GM23248 (cell line): ENCODE measurements at places on chromosomes 13 and 19.
A peak's percentile ranks its signal among the peaks of the same experiment; 100 is the strongest.

- DNase-seq = no peak
Measured at GRCh38 chr13:103703246-103703645, 637.0 kb upstream of the SLC10A2 start.

GRCh38 chr13:103101901-103102300 is 35.7 kb upstream of the SLC10A2 start:
- no peak for DNase-seq

DNA sequence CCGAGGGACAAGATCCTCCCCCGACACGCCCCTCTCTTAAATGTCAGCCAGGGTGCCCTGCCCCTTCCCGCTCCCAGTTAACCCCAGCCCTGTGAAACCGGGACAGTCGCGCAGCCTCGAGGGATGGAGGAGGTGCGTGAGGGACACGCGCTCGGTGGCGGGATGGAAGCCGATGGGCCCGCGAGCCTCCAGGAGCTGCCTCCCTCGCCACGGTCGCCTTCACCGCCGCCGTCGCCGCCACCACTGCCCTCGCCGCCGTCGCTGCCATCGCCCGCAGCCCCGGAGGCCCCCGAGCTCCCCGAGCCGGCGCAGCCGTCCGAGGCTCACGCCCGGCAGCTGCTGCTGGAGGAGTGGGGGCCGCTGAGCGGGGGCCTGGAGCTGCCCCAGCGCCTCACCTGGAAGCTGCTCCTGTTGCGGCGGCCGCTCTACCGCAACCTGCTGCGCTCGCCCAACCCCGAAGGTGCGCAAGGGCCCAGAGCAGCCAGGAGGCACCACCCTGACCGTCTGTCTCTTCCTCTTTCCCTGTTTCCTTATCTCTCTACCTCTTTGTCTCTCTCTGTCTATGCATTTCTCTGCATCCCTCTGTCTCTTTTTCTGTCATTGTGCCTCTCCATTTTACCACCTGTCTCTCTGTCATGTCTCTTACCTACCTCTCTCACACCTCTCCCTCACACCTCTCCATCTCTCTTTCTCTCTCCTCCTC is at the start of gene NCCRP1:
NCCRP1 (plus strand) TSS at position 105 of the 703 bp plus-strand sequence; CDS start at position 124, 19 bp downstream.
- no peak for DNase-seq

GRCh38 chr19:44657211-44657921 is 13.7 kb downstream of the PVR start:
- DNase-seq = peak; percentile 70

- no peak for DNase-seq
Measured at GRCh38 chr13:105602956-105603670, 932.3 kb downstream of the EFNB2 start.

DNA sequence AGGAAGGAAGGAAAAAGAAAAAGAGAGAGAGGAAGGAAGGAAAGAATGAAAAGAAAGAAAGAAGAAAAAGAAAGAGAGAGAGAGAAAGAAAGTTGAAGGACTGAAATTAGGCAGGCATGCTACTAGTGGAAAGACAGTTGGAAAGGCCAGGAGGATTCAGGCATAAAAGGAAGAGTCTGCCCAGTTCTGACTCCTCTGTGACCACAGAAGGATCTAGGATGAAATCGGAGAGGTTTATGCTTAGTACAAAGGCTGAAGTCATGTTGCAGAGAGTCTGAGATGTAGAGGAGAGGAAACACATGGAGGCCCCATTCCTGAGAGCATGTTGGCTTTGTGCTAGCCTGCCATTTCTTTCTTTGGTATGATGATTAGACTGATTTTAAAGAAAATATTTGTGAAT is 246.5 kb upstream of the ARGLU1 start:
- DNase-seq = no peak

DNA sequence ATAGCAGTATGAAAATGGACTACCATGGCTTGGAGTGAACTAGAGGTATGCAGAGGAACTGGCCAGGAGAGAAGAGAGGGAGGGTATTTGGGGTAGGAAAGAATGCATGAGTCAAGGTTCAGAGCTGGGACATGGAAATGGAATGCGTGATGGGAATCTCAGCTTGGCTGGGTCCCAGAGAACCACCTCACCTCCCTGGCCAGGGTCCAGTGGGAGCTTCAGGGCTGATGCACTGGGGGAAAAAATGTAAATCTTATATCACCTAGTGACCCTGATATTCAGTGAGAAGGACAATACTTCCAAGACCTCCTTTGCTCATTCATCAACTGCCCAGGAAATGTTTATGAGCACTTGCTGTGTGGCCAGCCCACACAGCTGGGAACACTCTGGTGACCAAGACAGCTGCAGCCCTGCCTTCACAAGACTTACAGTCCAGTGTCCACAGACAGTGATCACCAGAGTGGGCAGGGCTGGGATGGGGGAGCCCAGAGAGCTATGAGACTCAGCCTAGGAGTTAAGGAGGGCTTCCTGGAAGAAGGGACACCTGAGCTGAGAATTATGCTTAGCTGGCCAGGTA is 12.8 kb downstream of the IGSF23 start:
- peak; percentile 96 for DNase-seq

GRCh38 chr19:31301306-31301980 is 47.8 kb downstream of the TSHZ3 start:
- DNase-seq = no peak

DNA sequence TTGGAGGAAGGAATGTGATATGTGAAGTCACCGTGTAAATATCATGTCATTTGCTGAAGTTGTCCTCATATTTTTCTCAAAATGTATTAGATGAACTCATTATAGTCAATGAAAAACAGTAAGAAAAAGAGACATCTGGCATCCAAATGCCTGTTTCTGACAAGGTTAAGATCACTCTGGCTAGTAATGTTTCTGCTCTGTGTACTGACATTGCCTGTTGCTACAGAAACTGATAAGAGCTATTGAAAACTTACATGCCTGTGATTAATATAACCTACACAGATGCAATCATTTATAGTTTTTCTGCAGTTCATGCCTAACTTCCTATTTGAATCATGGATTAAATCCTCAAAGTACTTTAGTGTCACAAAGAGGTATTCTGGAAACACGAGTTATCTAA is 249.8 kb downstream of the NBEA start:
- no peak for DNase-seq

DNA sequence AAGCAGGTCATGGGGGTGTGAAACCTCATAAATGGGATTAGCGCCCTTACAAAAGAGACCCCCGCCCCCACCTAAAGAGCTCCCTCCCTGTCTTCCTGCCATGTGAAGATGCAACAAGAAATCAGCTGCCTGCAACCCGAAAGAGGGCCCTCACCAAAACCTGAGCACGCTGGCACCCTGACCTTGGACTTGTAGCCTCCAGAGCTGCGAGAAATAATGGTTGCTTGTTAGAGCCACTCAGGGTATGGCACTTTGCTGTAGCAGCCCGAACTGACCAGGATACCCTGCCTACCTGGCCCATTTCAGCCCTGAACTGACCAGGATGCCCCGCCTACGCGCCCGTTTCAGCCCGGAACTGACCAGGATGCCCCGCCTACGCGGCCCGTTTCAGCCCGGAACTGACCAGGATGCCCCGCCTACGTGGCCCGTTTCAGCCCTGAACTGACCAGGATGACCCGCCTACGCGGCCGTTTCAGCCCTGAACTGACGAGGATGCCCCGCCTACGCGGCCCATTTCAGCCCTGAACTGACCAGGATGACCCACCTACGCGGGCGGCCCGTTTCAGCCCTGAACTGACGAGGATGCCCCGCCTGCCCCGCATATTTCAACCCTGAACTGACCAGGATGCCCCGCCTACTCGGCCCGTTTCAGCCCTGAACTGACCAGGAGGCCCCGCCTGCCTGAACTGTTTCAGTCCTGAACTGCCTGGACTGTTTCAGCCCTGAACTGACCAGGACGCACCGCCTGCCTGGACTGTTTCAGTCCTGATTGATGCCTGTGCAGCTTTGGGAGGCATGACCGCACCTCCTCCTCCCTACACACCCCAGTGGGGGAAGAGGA is 120.0 kb downstream of the UQCRFS1 start:
- DNase-seq = no peak
